ENCODE measurements at places on chromosomes 5 and 9.

- DNase-seq = no peak
Measured at GRCh38 chr5:173613433-173614159, 2.9 kb downstream of the BOD1 start.

DNA sequence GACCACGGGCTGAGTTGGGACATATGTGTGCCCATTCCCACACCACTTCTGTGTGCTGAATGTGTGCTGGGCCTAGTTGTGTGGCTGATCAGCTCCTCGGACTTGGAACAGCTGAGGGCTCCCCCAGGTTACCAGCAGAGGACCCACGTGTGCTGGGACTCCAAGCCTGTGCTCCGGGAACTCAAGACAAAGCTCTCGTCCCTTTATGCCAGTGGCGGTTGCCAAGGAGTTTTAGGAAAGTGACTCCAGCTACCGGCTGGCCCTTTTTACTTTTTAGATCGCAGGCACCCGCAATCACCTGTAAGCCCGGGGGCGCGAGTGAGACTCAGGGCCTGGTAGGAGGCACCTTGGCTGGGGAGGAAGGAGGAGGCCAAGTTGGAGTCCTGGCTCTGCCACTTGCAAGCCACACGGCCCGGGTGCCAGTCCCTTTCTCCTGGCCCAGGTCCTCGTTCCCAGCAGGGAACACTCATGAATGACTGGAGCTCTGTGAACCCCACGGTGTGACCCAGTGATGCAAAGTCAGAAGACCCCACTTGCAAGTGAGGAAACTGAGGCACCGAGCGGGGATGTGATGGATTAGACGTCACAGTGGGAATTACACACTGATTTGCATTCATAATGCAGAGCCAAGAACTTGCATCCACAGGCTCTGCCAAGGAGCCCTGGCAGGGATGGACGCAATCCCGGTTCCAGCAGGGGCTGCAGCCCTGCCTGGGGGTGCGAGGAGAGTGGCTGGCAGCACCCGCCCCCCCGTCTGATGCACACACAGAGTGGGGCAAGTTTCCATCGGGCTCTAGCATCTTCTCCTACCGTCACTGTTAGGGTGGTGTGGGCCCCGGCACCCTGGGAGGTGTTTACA is 26.9 kb downstream of the CRB2 start:
- DNase-seq = no peak

DNA sequence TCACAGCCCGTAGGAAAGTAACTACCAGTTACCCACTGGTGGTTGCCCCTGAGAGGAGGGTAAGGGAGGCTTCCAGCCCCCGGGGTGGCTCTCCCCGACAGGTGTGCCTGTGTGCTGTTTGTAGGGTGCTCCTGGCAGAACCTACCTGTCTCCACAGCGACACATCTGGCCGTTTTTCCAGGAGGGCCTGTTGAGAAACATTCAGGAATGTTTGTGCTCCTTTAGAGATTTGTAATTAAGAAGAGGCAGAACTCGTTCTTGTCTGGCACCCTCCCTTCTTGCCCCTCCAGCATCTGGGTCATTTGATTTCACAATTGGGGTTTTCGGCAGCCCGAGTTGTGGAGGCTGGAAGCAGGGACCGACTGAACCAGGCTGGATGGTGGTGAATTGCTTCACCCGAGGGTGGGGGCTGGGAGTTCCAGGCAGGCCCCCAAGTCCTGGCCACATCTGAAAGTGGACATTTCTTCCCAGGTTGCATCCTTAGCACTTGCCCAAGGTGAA is 74.2 kb downstream of the WWC1 start:
- no peak for DNase-seq

DNA sequence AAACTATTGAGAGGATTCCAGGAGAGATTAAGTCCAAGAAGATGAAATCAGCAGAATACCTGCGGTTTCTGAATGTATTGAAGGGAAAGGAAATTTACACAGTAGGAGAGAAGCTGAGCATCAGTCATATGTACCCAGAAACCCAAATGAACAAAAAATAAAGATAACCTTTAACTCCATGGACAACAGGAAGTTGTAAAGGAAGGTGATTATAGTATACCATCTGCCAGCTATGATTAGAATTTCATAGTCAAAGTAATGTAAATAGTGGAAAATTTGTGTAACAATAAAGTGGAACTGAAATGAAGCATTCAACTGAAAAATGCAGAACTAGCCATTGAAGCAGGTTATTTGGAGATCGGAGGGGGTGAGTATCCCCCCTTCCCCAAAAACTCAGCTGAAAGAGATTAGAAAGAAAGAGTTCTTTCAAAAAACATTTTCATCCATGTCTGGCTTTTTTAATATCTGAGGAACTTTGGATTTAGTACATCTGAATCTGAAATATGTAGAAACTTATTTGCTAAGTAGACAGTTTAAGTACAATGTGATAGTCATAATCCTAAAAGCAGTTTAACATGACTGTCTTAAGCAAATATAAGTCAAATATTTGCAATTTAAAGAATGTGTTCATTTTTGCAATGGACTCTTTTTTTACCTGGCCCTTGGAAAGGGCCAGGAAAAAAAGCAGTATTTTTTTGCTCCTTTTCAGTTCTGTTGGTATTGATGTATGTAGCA is 58.4 kb downstream of the APC start:
- no peak for DNase-seq

- no peak for DNase-seq
Measured at GRCh38 chr5:117792476-117792875, 1195.9 kb downstream of the DTWD2 start.

DNA sequence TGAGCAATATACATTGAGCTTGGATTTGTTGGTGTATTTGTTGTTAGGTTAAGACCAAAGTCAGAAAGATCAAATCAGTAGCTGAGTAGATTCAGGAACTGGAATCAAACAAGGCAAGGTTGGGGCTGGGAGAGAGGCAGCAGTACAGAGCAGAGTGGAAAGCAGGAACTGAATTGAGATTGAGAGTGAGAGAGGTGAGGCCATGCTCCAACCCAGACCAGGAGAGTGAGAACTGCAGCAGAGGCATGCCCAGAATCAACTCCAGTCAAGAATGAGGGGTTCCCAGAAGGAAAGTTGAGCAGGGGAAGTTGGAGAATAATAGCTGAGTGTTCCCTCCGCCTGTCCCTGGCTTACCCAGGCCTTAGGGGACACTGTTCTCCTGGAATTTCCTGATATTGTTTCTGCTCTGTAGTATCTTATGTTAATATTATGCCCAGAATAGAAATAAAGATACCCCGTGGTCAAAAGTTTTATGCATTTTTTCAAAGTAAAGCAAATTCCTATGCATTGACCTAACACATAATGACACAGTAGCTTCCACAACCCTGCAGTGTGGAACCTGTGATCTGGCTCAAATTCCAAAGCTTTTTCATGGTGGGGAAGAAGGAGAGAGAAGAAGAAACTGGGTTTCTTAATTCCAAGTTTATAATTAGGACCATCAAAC is 82.7 kb downstream of the SV2C start:
- DNase-seq = no peak

GRCh38 chr5:176132471-176133288 is 105.5 kb upstream of the SIMC1 start:
- no peak for DNase-seq

- DNase-seq = no peak
Measured at GRCh38 chr5:100852988-100853449, 50.1 kb downstream of the ST8SIA4 start.

GRCh38 chr5:86029308-86029707 is 588.4 kb upstream of the COX7C start:
- DNase-seq = no peak

GRCh38 chr9:131053896-131054295 is 42.4 kb upstream of the AIF1L start:
- DNase-seq = no peak

DNA sequence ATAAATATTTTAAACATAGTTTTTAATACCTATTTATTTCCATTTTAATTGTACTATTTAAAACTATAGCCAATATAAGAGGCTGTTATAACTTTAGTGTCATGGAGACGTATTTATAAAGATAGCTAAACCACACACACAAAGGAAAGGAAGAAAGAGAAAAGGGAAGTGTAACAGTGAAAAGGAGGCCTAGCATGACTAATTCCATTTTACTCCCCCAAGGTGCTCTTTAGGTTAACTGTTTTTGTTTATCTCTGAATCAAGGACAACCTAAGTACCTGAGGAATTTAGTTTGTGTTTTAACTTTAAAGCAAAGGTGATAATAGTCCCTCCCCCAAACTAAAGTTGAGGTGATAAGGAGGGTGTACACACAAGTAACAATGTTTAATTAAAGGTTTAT is 1188.9 kb upstream of the C9orf72 start:
- no peak for DNase-seq

- DNase-seq = no peak
Measured at GRCh38 chr9:966870-967269, 9.6 kb upstream of the DMRT3 start.

DNA sequence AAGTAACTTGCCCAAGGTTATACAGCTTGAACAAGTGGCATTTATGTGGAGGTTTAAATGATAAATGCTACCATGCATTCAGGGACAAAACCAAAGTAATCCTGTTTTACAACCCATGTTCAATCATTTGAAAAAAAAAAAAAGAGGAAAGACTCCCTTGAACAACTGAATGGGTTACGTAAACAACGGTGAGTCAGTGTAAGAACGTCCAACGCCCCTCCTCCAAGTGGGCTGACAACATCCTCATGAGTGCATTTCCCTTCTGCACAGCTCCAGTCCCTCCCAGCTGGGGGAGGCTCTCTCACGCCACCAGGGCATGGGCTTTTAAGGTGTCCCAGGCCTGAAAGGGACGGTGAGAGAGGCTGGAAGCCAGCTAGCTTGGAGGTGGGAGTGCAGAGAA is 90.0 kb downstream of the PRRT1B start:
- DNase-seq = peak; percentile 32

GRCh38 chr9:125089331-125089730 is 54.0 kb downstream of the SCAI start:
- no peak for DNase-seq

DNA sequence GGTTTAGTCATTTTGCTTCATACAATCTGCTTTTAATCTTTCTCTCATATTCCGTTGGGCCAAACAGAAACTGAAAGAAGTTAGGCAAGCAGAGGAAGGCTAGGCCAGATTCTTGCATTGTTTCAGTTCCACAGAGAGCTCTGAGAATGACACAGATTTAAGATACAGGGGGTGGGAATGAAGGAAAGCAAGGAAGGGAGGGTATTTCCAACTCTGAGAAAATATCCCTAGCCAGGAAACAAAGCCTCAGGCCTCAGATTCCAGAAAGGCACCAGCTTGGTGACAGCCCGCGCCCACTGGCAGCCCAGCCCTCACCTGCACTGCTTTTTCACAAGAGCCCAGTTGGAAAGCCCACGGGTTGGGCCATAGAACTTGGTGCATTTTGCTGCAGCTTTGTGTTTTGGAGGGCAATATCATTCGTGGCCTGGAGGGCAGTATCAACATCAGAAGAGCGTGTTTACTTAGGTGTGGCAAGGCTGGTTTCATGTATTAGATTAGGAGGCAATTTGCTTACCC is 63.5 kb downstream of the ENC1 start:
- DNase-seq = no peak

- no peak for DNase-seq
Measured at GRCh38 chr9:129832982-129833381, 2.1 kb downstream of the C9orf78 start.

DNA sequence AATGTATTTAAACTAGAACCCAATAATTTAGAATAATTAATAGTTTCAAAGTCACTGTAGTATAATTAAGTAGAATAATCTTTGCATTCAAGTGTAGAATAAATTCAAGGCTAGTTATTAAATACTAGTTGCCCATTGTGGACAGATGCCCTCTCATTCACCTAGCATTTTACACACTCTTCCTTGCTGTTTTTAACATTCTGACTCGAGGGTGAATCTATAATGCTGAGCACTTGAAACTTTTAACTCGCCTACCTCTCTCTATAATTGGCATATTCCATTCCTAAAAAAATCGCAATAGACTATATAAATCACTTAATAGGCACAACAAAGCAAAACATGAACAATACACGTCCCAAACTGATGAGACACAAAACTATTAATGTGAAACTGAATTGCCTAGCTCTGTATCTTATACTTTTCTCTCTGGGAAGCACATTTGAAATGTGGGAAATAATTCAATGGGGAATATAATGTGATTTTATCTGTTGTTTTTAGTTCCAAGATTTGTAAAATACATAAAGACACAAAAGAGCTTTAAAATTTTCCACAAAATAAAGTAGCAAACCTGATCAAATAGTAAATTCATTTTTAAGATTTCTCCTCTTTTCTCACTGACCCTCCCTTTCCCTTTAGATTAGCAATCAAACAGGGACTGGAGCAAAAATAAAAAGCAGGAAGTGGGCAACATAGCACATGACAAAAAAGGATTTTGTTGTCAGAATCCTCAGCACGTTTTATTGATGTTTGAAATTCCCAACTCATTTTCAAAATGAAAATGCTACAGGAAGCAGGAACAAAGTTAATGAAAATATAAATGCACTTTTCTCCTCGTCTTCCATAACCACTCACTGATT is 295.6 kb downstream of the PDE4D start:
- no peak for DNase-seq

GRCh38 chr5:72711351-72711750 is 105.1 kb upstream of the TNPO1 start:
- no peak for DNase-seq

- no peak for DNase-seq
Measured at GRCh38 chr5:87850843-87851242, 417.8 kb downstream of the TMEM161B start.

DNA sequence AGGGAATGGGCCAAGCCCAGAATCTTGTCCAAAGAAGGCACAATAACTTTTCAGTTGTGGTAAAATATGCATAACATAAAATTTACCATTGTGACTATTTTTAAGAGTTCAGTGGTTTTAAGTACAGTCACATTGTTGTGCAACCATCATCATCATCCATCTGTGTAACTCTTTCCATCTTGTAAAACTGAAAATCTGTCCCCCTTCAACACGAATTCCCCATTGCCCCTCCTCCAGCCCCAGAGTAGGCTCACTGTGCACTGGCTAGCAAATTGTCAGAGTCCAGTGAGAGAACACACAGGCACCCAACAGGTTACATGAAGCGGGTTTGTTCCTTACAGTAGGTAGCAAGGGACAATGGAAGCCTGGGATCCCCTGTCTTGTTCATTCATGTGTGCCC is 13.7 kb downstream of the BARX1 start:
- DNase-seq = no peak

GRCh38 chr5:132383984-132384383 is 14.5 kb downstream of the SLC22A5 start:
- no peak for DNase-seq

GRCh38 chr5:52491818-52492217 is 295.9 kb upstream of the ITGA1 start:
- DNase-seq = no peak

DNA sequence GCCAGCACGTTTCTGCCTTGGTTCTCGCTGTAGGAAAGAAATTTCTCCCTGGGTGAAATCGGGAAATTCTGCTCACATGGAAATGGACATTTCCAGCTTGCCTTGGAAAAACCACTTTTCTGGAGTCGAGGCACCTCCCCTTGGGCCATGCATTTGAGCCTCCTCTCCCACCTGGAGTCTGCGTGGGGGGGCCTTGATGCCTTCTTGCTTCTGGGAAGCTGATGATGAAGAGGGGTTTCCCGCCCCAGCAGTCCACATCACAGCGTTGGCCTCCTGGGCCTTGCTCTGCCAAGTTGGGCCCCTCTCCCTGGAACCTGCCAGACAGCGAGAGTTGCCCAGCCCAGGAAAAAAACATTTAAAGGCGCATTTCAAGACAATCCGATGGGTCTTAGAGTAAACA is 1.8 kb upstream of the ASB6 start:
- DNase-seq = no peak

Measured in stimulated activated naive CD4-positive, alpha-beta T cell (primary cell).